ENCODE measurements at places on chromosomes 2 and 18.

GRCh38 chr2:157790780-157791179 lies 85.3 kb downstream of the ACVR1 start:
- no peak for DNase-seq

GRCh38 chr18:50506362-50506761 lies 53.5 kb upstream of the MAPK4 start:
- DNase-seq = no peak

- DNase-seq = no peak
These were observed 94.6 kb downstream of the PLEKHM3 start for GRCh38 chr2:207930747-207931146.

GRCh38 chr2:216388046-216388884 lies 16.0 kb upstream of the MARCHF4 start:
- DNase-seq = no peak

- DNase-seq = no peak
These were observed 249.4 kb downstream of the ALPK2 start for GRCh38 chr18:58379443-58379842.

DNA sequence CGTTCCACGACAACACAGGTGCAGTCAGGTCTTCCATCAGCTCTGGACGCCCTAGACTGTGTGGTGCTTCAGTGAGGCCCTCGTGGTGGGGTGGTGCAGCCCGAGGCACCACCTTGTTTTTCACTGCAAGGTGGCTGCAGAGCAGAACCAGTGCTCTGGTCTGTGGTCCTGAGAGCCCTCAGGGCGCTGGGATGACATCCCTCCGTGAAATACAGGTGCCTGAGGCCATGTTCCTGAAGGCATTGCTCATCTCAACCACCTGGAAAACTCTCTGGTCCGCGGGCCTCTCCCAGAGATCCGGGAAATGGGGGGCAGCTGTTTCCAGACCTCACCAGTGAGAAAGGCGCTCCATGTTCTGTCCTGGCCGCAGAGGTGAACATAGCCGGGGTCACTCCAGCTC lies 119.2 kb downstream of the ACOXL start:
- DNase-seq = no peak

DNA sequence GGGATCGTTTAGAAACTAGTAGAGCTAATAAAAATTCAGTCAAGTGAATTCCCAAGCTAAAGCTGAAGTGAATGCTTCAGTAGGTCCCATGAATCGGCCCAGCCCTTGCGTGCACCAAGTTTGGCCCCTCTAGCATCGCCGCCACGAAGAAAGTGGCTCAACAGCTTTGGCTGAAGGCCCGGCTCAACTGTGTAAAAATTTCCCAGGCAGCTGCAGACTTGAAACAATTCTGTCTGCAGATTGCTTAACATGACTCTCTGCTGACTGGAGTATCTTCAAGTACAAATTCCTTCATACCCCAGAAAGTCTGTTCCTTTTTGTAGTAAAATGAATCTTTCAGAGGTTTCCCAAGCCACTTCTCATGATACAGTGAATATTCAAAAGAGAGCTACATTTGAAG lies 32.7 kb downstream of the ALMS1 start:
- DNase-seq = no peak

- DNase-seq = no peak
These were observed 56.0 kb downstream of the METTL4 start for GRCh38 chr18:2515171-2515787.

GRCh38 chr18:8842506-8842905 lies 137.2 kb downstream of the MTCL1 start:
- no peak for DNase-seq

DNA sequence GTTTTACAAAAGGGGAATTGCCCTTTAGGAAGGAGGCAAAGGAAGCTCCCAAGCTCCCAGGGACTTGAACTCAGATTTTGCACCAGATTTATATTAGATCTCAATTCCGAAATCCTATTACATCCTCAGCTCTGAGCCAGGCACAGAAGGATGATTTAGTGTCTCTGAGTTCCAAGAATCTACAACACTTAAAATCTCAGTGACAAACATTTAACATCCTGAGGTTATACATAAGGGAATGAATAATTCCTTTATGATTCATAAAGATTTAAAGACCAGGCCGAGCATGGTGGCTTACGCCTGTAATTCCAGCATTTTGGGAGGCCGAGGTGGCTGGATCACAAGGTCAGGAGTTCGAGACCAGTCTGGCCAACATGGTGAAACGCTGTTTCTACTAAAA lies 16.5 kb upstream of the SLC20A1 start:
- DNase-seq = no peak

DNA sequence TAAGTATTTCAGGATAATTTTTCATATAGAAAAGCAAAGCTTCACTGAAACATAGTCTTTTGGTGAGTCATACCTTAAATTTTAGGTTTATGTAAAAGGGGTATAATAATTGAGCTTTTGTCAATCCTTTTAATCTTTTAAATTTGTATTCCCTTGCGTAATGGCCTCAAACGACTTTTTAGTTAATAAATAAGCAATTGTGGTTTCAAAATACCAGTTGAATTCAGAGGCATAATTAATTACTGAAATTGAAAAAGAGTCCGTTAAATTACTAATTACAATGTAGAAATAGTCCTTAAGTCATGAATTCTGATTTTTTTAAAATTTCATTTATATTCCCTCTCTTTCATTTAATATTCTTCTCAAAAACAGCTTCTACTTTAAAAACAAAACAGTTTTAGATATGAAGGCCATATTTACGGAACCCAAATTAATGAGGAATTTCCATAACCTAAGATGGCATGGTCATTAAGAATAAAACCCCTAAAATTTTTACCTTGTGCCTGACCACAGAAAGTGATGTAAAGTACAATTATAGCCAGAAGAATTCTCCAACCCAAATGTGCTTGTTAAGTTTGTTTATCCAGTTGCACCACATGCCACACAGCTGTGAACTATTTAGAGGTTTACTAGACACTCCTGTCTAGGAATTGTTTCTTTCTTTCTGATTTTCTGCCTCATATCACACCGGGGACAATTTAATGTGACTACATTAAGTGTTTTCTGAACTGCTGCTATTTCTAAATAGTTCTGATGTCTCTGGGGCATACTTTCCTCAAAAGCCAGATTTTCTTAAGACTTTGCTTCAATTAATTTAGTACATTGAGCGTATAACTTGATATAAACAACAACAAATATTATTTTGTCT lies 60.7 kb upstream of the ITGA4 start:
- DNase-seq = no peak

- DNase-seq = no peak
These were observed 101.5 kb downstream of the KLF7 start for GRCh38 chr2:207064128-207064690.

GRCh38 chr2:60302377-60303126 lies 250.9 kb downstream of the BCL11A start:
- no peak for DNase-seq

GRCh38 chr2:23626701-23627230 lies 241.8 kb downstream of the KLHL29 start:
- DNase-seq = no peak

DNA sequence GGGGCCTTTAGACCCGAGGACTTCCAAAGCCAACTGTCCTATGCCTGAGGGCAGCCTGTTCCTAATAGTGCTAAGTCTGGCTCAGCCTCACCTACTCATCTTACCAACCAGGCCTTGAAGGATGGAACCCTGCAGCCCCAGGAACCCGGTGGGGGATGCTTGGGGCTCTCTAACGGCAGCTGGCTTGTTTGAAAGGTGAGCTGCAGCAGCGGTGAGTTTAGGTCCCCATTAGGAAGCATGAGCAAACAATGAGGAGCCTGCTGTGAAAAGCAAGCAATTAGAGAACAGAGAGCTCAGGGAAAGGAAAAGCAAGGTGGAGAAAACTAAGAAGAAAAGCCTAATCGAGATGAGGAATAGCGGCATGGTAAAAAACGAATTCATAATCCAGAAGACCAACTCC lies 39.9 kb downstream of the SP110 start:
- DNase-seq = no peak

GRCh38 chr2:186827411-186827810 lies 21.6 kb downstream of the ZSWIM2 start:
- DNase-seq = no peak

GRCh38 chr18:12741351-12741750 lies 38.5 kb downstream of the PSMG2 start:
- DNase-seq = peak; percentile 20

- peak; percentile 54 for DNase-seq
These were observed 681.0 kb upstream of the GCFC2 start for GRCh38 chr2:76391678-76392077.

GRCh38 chr2:17689010-17689409 lies 64.6 kb downstream of the SMC6 start:
- DNase-seq = no peak

DNA sequence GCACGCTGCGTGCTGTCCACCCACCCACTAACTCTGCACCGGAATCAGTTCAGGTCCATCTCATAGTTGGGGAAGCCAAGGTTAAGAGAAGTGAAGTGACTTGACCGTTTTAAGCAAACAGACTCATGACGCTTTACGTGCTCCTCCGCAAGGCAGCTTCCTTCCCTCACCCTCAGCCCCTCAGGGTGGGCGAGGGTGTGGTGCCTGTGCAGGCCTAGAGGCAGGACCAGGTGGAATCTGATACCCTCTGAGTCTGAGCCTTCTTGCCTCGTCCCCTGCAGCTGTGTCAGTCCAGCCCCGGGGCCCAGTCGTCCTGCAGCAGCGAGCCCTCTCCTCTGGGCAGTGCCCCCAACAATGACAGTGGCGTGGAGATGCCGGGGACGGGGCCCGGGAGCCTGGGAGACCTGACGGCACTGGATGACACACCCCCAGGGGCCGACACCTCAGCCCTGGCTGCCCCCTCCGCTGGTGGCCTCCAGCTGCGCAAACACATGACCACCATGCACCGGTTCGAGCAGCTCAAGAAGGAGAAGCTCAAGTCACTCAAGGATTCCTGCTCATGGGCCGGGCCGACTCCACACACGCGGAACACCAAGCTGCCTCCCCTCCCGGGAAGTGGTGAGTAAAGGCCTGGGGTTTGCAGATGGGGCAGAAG lies 250.5 kb downstream of the GLI2 start:
- DNase-seq = no peak

- DNase-seq = no peak
These were observed 69.8 kb upstream of the MAL start for GRCh38 chr2:94955702-94956101.

DNA sequence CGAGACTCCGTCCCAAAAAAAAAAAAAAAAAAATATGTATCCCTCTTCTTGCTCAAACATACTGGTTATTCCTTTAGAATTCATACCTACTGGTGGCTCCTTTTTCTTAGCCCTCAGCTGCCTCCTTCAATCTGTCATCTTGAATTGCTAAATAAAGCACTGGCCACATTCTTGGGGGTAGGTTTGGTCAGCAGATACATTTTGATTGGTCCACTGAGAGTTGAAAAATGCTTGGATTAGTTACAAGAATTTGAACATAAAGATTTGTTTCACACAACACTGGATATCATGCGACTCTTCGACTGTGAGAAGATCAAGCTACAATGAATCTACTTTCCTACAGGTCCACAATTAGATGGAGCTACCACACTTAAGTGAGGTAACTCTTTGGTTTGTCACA lies 906.1 kb upstream of the SLC39A10 start:
- no peak for DNase-seq

GRCh38 chr18:79523206-79523735 lies 127.5 kb downstream of the NFATC1 start:
- no peak for DNase-seq

GRCh38 chr18:67280486-67281242 lies 235.9 kb downstream of the DSEL start:
- no peak for DNase-seq

GRCh38 chr2:30072250-30072842 lies 74.5 kb upstream of the YPEL5 start:
- DNase-seq = peak; percentile 76

DNA sequence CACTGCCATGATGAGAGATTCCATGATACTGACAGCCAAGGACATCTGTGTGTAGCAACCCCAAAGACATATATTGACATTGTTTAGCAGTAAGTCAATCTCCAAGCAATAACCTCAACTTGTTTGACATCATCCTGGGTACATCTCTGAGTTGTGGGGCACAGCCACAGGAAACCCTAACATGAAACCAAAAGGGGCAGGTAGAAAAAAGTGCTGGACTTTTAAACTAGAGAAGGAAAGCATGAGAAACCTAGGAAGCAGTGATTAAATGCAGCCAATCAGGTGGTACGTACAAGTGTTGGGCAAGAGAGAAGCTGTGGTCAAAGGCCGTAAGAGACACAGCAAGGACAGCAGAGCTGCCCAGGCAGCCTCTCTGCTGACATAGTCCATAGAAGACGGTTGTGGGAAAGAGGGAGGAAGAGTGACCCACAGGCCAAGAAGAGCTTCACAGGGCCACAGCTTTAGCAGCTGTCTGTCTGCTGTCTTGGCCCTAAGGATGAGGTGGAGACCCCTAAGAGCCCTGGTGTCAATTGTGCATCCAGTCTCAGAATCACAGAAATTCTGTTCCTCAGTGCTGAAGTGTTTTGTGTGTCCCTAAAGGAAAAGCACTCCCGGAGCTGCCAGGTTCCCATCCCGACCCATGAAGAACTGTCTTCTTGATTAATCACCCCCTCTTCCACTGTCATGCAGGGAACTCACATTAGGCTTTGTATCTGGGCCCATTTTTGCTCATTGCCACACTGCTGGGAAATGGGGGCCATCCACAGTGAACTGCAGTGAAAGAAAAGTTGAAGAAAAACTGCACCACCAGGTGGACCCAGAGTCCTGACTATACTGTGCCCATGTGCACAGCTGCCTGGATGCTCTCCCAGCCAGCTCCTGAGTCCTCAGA lies 25.4 kb upstream of the CHN1 start:
- peak; percentile 43 for DNase-seq
